ENCODE measurements at places on chromosomes 2 and 18. TPM values are rescaled to one million over a fixed set of nuclear protein-coding genes. Genes with fewer than 3 reads are reported as not detected.

ASPRV1 gene
- polyA plus RNA-seq: 5.2 TPM

DNA sequence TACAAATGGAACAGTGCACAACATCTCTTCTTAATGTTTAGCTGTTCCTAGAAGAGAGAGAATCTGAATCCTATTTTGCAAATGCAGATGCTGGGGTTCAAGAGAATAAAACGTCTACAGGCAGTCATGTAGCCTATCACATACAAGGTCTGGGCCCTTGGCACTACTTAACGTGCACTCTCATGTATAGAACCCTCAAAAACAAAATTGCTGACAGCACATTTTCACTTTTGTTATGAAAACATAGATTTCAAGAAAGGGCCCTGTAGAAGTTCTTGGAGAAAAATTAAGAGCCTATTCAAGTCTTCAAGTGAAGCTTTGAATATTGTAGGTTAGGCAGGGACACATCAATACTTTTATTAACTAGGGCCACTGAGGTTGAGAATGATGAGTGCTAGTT is 504.3 kb upstream of the FAM98A start:
- DNase-seq: no peak

FRZB gene
- 15.7 TPM for polyA plus RNA-seq

GRCh38 chr18:24488824-24489493 is 28.5 kb downstream of the HRH4 start:
- DNase-seq: peak; percentile 34

DNA sequence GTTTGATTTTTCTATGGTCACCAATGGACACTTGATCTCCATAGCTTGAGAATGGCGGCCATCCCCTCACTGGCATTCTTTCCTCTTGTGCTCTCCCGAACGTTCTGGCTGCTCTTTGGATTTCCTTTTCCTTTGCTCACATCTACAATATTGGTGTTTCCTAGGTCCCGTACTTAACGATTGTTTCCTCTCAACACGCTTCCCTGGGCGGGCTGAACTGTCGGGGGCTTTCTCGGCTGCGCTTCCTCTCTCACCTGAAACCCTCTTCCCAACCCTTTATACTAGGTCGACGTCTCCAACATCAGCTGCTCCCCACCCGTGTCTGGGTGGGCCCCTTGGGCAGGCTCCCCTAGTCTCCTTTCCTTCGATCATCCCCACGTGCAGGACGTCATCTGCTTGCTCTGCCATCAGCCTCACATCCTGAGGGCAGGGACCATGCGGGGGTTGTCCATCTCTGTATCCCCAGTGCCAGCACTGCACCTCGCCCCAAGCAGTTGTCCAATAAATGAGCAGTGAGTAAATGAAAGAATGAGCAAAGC is 634 bp upstream of the DIS3L2 start:
- no peak for DNase-seq

DNA sequence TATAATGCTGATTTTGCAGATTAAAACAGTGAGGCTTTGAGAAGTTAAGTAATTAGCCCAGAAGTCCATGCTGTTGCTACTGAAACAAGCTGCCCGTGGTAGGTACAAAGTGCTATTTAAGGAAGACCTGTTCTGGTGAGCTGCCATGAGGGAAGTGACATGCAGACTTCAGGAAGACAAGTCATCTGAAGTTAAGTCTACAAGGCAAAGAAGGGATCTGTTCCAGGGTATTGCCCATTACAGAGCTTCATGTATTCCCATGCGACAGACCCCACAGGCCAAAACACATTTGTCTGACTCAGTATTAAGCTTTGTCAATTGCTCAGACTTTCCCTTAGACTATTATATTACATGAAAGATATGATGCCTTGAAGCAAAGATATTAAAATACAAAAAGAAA is 520.8 kb downstream of the FBXO15 start:
- DNase-seq: no peak

GBX2 gene
- polyA plus RNA-seq: 0.82 TPM

DNA sequence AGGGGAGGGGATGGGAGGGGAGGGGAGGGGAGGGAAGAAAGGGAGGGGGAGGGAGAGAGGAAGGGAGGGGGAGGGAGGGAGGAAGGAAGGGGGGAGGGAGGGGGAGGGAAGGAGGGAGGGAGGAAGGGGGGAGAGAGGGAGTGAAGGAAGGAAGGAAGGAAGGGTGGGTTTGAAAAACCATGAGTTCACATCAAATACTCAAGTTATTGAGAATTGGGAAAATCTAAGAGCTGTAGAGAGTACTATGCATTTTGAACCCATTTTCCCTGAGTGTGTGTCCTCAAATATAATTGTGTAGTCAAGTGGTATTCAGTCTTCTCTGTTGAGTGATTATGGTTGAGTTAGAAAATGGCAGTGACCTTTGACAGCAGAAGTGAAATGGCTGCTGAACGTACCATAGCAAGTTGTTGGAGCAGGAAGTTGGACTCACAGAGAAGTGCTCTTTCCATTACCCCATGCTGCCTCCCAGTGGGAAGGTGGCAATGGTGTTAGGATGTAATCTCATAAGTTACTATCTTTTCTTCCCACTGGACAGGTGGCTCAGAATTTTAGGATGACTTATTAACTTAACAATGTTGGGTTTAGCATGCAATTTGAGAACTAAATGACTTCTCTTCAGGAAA is 214.6 kb downstream of the SETBP1 start:
- no peak for DNase-seq

DNA sequence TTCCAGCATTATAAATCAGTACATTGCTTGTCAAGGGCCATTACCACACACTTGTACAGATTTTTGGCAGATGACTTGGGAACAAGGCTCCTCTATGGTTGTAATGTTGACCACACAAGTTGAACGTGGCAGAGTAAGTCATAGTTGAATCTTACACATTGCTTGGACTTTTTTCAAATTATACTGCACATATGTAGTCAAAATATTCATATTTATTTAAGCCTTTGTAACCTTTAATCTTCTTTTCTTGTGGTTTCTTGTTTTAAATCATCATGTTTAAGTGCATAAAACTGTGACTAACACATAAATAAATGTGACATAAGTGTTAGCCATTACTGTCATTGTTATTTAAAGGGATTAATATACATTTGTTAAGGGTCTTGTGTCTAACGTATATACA is 52.1 kb upstream of the EPB41L5 start:
- DNase-seq: peak; percentile 4

DNA sequence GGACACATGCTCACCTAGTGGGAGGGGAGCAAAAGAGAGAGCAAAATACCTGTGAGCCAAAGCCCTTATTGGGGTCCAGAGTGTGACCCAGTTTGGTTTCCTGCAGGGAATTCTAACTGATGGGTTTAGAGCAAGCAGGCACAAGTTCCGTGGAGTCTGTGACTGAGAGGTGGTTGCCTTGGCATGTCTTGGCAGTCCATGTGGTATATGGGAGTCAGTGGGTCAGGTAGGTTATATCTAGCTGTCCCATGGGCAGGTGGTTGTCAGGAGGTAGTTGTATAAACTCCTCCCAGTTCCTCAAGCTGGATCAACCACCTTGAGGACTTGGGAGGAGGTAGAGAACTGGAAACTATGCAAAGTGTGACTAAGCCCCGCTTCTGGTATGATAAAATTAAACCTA is 452.8 kb upstream of the VWC2L start:
- DNase-seq: no peak

- DNase-seq: no peak
These were observed 270.1 kb downstream of the EIPR1 start for GRCh38 chr2:3107567-3107966.

IAH1 gene
- 47.0 TPM for polyA plus RNA-seq

DSC3 gene
- 1.4 TPM for polyA plus RNA-seq

ANKRD36 gene
- polyA plus RNA-seq: 26.9 TPM

C2orf92 gene
- 5.2 TPM for polyA plus RNA-seq

DNA sequence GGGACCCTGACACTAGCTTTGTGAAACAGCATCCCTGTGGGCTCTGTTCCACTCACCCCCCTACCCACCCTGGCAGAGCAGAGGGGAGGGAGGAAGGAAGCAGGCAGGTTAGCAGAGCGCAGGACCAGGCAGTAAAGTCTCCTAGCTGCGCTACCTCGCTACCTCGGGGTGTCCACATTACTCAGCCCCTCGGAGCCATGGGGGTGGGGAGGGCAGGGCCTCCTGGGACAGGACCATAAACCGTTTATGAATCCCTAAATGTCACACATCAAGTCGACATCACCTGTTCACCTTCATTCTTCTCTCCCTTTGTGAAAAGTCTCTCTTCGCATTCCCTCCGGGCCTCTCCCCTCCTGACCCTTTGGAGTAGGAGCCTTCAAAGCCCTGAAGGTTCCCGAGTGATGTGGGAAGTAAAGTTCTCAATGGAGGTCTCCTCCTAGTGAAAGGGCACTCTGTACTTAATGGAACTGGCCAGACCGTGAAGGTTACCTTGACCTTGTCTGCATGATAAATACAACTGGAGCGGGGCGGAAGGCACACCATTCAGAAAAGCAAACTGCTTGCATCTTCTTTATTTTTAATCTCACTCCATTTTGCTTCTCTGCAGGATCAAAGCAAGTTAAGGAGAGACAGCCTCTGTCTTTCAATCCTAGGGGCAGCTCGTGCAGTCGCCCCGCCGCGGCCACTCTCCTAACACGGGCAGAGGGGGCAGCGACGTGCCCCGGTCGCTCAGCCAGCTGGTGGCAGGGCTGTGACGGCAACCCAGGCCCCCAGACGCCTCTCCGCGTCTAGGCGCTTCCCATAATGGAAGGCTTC is 23.7 kb upstream of the SMAD7 start:
- DNase-seq: no peak

DNA sequence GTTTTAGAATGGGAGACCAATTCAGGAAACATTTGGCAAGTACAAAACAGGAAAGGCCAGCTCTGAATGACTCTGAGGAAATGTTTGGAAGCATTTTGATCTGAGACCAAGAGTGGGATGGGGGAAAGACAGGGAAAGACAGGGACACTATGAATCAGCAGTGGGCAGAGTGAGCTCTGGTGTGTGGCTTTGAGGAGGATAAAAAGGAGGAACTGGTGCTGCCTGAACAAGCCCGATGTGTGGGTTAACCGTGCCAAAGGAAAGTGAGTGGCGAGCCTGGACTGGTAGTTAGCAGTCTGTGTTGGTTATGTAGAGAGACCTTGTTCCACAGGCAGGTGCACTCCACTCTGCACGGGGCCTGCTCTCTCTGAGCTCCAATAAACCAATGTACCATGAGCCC is 5.3 kb downstream of the MFSD6 start:
- DNase-seq: no peak

GRCh38 chr2:167875529-167875928 is 371.9 kb downstream of the STK39 start:
- no peak for DNase-seq

DNA sequence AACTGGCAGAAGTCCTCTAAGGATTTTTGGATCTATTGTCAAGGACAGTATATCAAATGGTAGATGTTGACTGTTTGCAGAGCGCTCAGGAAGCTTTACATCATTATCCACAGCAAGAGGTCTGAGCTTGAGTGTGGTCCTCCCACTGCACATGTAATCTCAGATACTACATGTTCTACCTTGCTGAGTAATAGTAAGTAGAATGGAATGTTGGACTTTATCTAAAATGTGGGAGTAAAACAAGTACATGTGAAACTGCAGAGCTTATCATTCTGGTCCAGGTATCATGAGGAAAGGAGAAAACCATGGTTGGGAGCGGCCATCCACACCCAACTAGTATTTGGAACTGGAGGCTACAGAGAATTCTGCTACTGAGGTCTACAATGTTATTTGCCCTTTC is 19.3 kb upstream of the CD28 start:
- no peak for DNase-seq
